Activated naive CD4-positive, alpha-beta T cell treated with Interleukin-2 at 50 U/mL for 16 hours (primary cell): ENCODE measurements at places on chromosomes 4 and X.

- DNase-seq: no peak
These were observed 57.7 kb downstream of the PRPS1 start for GRCh38 chrX:107686026-107686425.

DNA sequence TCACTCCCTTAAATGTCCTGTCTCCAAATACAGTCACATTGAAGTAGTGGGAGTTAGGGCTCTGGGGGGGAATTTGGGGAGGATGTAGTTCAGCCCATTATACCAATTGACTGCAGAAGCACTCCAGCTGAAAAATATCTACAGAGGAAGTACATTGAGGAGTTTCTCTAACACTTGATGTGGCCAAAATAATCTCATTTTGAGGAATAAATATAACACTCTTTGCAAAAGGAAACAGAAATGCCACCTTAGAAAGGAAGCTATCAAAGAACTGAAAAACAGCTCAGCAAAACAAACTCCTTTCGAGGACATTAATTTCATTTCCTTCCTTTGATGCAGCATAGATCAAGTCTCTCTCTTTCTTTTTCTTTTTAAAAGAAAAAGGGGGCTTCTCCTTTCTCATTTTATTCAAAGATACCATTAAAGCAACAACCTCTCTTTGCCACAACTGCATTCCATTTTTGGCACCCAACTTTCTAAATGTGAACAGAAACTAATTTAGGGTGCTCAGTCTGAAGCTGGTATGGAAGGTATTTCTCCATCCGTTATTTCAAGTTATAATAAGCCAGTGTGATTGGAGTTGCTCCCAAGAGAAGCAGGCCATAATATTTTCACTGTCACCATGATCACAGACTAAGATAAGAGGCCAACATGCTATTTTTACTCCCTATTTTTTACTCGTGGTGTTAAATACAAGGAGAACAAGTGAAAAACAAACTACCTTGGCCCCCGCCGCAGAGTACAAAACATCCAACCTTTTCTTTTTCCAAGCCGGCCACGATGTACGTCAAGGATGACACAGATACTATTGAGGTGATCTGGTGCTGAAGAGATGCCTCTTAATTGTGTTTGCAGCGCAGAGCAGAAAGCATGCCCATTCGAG, 230.4 kb upstream of the GATB start:
- DNase-seq: no peak

- no peak for DNase-seq
These were observed 745.8 kb upstream of the GALNTL6 start for GRCh38 chr4:171067422-171067821.

DNA sequence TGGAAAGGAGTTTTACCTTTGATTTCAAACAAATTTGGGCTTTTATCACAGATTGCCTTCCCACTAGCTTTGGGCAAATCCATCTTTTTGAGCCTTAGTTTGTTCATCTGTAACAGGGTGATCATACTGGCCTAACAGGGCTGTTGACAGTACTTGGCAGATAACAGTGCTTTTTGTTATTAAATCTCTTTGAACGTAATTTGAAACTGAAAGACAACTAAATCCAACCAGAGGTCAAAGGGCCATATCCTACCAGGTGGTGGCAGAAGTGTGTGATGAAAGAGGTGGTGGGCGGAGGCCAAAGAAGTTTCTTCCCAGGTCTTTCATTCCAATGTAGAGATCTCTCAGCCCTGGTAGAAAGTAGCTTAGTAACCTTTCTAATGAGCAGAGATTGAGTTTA, 35.2 kb upstream of the TADA2B start:
- DNase-seq: no peak

DNA sequence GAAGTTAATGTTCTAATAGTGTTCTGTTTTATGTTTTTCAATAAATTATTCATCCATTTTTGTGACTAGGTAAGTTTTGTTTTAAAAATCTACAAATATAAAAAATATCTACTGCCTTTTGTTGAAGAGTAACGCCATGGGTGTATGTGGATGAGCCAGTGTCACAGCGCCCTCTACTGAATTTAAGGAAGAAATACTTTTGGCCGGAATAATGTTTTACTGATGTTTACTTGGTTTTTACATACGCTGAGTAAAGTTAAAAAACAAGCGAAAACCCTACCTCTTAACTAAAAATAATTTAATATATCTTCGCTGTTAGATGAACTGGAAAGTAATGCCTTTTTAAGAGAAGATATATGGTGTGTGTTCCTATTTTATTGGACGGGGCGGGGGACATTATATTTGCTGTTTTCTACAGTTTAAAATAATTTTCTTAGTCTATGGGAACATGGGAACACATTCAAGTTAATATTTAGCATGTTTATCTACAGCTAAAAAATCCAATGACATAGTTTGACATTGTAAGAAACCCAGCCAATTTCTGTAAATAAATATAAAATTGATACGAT, 86.1 kb downstream of the CPE start:
- no peak for DNase-seq
